ENCODE measurements at places on chromosomes 1 and 21.

GRCh38 chr1:198607714-198608113 is 31.1 kb upstream of the PTPRC start:
- no peak for ATAC-seq

DNA sequence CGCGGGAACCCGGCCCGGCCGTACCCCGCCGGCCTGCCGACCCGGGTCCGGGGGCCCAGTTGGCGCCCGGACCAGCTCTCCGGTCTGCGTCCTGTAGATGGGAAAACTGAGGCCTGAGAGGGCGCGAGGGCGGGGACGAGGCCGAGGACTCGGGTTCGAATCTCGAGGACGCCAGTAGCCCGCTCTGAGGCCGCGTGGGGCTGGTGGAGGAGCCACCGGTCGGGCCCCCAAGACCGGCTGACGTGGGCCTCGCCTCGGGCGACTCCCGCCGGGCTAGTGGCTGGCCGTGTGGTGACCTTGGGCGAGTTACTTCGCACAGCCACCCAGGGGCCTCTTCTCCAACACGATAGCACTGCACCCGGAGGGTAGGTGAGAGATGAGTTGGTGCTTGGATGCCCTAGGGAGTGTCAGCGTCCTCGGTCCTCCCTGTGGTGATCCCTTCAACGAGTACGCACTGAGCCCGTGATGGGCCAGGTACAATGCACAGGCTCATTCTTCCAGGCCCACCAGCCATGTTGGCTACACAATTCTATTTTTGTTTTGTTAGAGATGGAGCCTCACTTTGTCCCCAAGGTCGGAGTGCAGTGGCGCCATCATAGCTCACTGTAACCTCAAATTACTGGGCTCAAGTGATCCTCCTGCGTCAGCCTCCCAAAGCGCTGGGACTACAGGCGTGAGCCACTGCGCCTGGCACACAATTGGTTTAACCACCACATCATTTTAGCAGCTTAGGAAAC is 404 bp upstream of the SCMH1 start:
- ATAC-seq: no peak

- ATAC-seq: no peak
These were observed 407.5 kb downstream of the SMYD3 start for GRCh38 chr1:246099570-246099969.

DNA sequence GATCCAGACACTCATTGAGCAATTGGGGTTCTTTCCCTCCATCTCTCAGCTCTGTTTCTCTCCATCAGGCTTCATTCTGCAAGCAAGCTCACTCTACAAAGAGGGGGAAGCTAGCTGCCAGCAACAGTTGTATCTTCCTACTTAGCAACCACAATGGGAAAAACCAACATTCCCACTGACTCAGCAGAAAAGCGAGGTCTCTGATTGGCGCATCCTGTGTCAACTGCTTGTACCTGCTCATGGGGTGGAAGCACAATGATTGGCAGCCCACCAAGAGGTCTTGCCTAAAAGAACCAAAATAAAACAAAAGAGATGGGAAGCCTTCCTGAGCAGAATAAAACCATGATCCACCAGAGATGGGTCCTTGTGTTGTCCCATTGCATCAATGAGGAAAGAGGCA is 4.0 kb upstream of the CDA start:
- ATAC-seq: no peak

DNA sequence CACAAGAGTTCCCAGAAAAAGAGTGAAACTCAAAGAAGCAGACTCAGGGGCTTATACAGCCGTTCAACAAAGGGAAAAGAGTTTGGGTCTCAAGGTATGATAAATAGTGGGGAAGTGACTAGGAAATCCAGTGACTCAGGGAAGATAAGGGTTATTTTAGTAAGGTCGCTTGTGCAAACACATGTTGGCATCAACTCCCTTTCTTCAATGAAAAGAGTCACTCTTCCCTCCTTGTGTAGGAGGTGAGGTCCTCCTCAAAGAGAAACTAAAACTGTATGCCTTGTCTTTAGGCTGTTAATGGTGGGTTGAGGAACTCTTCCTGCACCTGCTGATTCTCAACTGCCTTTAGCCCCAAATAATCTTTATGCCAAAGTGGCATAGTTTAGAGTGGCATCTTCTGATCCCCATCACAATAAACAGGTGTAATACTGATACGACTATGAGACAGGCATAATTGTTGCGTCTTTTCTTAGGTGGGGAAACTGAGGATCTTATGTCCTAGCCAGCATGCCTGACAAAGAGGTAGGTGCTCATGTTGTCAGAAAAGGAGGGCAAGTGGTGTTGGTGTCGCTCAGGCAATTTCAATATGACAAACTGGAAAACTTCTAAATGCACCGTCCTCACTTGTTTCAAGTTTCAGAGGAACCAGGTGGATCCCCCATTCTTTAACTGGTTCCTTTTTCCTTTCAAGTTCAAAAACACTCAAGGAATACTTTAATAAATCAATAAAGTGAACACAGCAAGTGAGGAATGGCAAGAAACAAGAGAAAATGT is 294.1 kb upstream of the RUNX1 start:
- ATAC-seq: peak; percentile 78

Data from activated CD4-positive, CD25-positive, alpha-beta regulatory T cell treated with anti-CD3 and anti-CD28 coated beads, Interleukin-2, amount 50 U/mL, for 24 hours (primary cell).